Small intestine (tissue), 16 donors: ENCODE measurements at places on chromosomes 4 and X.

DNA sequence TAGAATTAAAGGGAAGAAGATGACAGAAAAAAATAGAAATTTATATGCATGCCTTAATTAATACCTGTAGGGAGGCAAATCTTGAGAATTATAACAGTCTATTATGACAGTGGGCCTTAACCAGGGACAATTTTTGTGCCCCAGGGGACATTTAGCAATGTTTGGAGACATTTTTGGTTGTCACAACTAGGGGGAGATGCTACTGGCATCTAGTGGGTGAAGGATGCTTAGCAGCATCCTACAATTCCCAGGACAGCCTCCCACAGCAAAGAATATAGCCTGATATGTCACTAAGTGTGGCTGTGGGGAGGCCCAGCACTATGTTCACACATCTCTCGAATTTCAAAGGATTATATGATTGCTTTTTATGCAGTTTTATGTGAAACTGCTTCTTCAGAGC is 10.5 kb downstream of the GPR82 start:
- no peaks in the 10 kb centered on the region for H3K4me1 ChIP-seq
- no peak overlapping the region for H3K27ac ChIP-seq
- H3K4me3 ChIP-seq = no peak overlapping the region
- DNase-seq = no peak
- H3K36me3 ChIP-seq = no peaks in the 10 kb centered on the region

DNA sequence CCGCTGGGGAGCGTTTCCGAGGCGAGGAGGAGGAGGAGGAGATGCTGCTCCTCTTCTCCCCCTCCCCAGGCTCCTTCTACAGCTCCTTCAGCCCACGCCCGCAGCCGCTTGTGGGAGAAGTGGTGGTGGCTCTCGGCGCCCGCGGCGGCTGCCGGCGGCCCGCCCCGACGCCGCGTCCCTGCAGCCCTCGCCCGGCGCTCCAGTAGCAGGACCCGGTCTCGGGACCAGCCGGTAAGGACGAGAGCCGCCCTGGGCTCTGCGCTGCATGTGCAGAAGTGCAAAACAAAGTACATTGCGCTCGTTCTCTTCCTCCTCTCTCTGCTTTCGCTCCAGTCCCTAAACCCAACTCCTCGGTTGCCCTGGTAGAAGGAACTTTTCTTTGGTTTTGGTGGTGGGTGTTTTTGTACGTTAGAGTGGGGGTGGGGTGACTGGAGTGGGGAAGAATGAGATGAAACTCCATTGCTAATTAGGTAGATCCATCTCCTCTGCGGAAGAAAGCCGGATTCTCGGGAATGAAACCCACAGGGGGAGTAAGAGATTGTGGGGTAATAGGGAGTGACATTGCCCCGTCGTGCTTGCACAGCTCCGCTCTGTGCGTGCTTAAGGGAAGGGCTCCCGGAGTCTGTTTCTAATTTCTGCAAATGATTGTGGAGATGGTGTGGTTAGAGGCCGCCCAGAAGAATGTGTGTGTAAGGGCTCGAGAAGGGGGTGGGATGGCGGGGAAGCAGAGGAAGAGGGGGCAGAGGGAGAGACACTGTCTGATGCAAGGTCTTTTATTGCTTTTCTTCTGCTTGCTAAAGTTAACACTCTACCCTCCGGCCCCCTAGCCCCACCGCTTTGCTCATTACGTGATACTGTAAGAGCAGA is 677 bp downstream of the PTPN13 start:
- H3K27me3 ChIP-seq = peaks cover 3% of the 10 kb centered on the region
- H3K27ac ChIP-seq = peak overlapping the region; percentile 72
- H3K4me1 ChIP-seq = no peaks in the 10 kb centered on the region
- no peaks in the 10 kb centered on the region for H3K36me3 ChIP-seq

GRCh38 chr4:18389115-18389514 is 367.6 kb upstream of the LCORL start:
- no peak overlapping the region for H3K27ac ChIP-seq
- no peaks in the 10 kb centered on the region for H3K36me3 ChIP-seq
- no peak overlapping the region for H3K4me3 ChIP-seq
- no peaks in the 10 kb centered on the region for H3K4me1 ChIP-seq
- H3K27me3 ChIP-seq = no peaks in the 10 kb centered on the region

DNA sequence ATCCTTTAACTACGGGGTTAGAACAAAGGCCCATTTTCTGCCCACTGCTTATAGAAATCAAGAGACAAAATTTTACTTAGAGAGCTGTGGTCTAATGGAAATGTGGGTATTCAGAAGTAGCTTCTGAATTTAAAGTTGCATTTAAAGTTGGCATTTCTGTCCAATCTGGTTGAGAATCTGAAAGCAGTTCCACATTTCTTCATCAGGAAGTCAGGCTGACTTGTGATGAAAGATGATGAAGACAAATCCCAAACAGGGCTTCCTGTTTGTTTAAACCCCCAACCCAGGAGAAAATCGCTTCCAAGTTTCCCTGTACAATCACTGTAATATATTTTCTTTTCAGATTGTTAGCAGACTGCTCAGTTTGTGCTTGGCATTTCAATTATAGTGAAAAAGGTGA is 345.3 kb downstream of the SPRY1 start:
- DNase-seq = no peak
- H3K4me3 ChIP-seq = no peak overlapping the region
- H3K27me3 ChIP-seq = no peaks in the 10 kb centered on the region
- H3K27ac ChIP-seq = no peak overlapping the region
- no peaks in the 10 kb centered on the region for H3K4me1 ChIP-seq
- no peaks in the 10 kb centered on the region for H3K36me3 ChIP-seq

DNA sequence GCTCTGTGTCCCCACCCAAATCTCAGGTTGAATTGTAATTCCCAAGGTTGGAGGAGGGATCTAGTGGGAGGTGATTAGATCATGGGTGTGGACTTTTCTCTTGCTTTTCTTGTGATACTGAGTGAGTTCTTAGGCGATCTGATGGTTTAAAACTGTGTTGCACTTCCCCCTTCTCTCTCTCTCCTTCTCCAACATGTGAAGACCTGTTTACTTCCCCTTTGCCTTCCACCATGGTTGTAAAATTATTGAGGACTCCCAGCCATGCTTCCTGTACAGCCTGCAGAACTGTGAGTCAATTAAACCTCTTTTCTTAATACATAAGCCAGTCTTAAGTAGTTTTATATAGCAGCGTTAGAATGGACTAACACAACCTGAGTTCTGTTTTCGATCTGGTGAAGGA is 738.2 kb downstream of the ARAP2 start:
- H3K36me3 ChIP-seq = no peaks in the 10 kb centered on the region
- no peaks in the 10 kb centered on the region for H3K27me3 ChIP-seq
- DNase-seq = no peak
- no peak overlapping the region for H3K4me3 ChIP-seq
- no peak overlapping the region for H3K27ac ChIP-seq
